ENCODE measurements at places on chromosomes 2 and 18.
A peak's percentile ranks its signal among the peaks of the same experiment; 100 is the strongest.

GRCh38 chr2:204586444-204587180, 41.3 kb downstream of the PARD3B start:
- DNase-seq = no peak

DNA sequence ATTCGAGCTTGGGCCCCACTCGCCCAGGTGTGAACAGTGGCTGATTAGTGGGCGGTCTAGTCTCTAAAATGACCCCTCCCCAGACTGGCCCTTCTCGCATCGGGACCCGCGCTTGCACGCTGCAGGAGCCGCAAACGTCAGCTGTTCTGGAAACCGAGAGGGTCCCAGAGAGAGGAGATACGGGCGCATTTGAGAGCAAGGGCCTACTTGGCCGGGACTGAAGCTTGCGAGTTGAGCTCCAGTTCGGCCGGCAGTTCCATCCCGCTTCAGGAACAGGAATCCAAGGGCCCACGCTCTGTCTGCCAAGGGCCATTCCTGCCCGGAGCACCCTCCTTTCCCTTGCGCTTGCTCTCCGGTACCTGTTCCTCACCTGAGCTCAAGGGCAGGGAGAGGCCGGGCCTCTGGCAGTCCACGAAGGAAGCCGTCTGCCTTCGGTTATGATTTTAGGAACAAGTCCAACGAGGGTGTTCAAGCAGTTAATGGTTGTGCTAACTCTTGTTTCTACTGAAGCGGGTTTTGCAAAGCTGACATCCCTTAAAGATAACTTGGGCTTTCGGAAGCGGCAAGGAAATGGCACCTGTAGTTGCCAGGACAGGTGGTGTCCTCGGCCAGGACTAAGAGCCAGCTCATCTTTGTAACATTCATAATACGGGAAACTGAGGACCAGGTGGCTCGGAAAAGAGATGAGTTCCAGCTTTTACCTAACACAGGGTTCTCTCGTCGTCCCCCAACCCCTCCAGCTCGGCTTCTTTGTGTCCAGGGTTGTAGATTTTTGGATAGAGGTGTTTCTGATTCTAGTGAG, 3.9 kb upstream of the DLX1 start:
- DNase-seq = no peak

DNA sequence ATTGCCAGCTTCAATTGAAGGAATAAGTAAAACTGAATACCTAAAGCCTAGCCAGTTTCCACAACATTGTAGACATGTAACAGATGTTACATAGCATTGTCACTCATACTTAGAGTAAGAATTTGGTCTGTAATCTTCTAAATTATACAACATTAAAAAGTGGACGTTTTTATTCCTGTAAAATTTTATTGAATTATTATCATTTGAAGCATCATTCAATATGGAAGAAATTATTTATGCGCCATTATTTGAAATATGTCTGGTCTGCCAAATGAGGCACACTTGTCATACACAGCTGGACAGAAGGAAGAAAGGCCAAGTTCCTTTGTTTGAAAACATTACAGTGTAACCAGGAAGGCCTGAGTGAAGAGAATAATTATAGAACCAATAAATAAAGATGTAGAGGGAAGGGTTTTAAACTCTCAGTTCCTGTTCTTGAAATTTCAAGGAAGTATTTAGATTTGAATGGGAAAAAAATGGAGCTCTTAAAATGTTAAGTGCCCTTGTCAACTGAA, 575.5 kb downstream of the LRRTM4 start:
- DNase-seq = no peak

DNA sequence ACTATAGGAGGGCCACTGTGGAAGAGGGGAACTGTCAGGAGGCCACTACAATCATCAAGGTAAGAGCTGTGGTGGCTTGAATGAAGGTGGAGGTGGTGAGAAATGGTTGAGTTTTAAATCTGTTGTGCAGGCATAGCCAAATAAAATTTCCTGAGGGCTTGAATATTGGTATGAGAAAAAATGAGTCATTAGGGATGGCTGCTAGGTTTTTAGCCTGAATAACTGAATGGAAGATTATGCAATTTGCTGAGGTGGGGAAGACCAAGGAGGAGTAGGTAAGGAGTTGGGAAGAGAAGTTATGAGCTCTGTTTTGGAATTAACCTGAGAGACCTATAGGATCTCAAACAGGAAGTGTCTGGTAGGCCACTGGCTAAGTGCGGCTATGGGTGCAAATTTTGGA, 84.0 kb downstream of the KLHL14 start:
- no peak for DNase-seq

DNA sequence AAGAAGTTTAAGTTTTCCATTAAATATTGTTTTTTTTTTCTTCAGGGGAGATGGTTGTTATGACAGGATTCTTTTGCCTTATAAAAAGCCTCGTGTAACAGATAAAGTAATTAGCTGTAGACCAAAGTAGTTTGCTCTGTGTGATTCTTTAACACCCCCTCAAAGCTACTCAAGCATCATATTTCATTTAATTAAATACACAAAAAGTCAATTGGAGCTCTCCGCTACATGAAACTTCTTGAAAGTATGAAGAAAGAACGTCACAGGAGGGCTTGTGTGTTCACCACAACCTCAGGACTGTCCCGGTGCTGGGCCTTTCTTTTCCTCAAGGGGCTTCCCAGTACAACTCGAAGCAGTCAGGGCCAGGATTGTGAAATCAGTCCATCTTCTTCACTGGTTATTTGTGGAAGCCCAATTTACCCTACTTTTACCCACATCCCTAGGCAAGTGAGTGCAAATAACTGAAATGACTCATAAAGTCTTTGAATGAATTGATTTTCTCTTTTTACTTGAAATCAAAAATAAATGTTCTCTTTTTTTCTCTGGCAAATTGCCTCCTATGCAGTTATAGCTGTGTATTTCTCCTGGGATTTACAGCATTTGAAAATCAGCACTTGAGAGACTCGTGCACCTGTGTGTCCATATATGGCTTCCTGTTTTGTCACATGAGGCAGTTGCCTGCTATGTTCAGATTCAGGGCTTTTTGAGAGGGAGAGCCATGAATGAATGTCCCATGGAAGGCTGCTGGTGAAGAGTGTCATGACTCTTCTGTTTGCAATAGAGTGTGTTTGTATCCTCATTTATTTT, 48.6 kb downstream of the LINC00305 start:
- DNase-seq = no peak

- no peak for DNase-seq
Measured at GRCh38 chr2:213419980-213420379, 135.7 kb downstream of the SPAG16 start.

DNA sequence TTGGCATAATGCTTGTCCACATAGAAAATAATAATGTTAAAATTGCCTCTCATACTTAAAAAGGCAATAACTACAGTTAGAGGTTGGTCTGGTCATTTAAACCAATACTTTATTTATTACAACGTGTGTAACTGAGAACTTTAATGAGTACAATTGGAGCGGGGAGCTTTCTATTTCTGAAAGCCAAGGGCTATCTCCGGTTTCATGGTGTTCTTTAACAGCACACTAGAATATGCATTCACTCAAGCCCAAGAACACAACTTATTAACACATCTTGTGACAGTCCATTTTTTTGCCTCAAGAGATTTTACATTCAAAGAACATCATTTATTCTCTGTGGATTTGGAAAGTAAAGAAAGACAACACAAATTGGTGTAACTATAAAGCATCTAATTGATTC, 131.8 kb downstream of the KCNH7 start:
- no peak for DNase-seq

- DNase-seq = no peak
Measured at GRCh38 chr2:215828528-215829184, 184.7 kb downstream of the MREG start.

- DNase-seq = no peak
Measured at GRCh38 chr2:100272841-100273329, 49.4 kb downstream of the LONRF2 start.

- no peak for DNase-seq
Measured at GRCh38 chr2:136183097-136183496, 65.1 kb upstream of the CXCR4 start.

DNA sequence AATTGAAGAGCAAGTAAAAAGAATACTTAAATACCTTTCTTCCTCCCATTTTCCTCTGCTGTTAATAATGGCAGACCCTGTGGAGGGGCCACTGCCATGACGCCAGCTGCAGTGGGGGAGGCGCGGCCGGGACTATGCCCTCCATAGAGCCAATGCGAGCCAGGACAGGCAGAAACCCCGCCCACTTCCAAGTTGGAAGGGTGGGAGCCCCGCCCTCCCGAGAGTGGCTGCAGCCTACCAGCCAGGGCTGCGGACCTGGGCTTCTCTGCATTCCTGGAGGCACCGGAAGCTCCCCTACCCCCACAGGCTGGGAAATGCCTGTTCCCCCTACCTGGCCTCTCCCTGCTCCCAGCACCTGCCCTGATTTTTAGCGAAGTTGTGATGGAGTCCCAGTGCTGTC, 439.4 kb upstream of the CDH19 start:
- DNase-seq = no peak

- no peak for DNase-seq
Measured at GRCh38 chr18:23648456-23648855, 14.3 kb downstream of the ANKRD29 start.

GRCh38 chr2:204860274-204860673, 315.0 kb downstream of the PARD3B start:
- no peak for DNase-seq

DNA sequence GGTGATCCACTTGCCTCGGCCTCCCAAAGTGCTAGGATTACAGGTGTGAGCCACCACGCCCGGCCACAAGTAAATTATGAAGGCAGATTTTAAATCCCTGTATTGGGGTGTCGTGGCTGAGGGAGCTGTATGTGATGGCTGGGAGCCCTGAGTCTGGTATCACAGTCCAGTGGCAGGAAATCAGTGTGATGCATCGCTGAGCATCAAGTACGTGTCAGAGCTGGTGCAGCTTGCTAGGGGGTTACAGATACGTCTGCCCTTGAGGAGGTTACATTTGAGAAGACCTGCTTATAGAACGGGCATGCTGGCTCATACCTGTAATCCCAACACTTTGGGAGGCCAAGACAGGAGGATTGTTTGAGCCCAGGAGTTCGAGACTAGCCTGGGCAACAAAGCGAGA, 4.3 kb downstream of the ENOSF1 start:
- DNase-seq = no peak

DNA sequence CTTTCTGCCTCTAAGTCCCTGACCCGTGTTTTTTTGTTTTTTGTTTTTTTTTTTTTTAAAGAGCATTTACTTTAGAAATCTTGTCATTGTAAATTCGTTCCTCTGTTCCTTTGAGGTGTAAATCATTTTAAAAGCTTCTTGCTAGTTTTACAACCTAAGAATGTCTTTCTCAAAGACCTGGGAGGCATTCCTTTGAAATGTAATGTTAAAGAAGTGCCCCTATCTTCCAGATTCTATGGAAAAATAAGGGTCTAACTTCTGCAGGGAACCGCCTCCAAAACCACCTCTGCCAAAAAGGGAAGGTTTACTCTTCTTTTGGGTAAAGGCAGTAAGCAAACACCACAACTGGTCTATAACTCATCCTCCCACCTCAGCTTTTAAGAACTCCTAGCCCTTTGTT, 259.6 kb upstream of the ZNF804A start:
- no peak for DNase-seq

GRCh38 chr18:56804395-56804794, 153.2 kb downstream of the WDR7 start:
- no peak for DNase-seq

- DNase-seq = no peak
Measured at GRCh38 chr2:200406379-200406778, 99.9 kb downstream of the SPATS2L start.

- DNase-seq = no peak
Measured at GRCh38 chr2:219627103-219628100, at the start of gene SLC4A3. Gene SLC4A3, plus strand, starts transcription at chr2:219627630. Its CDS starts 363 bp downstream, at chr2:219627993.

DNA sequence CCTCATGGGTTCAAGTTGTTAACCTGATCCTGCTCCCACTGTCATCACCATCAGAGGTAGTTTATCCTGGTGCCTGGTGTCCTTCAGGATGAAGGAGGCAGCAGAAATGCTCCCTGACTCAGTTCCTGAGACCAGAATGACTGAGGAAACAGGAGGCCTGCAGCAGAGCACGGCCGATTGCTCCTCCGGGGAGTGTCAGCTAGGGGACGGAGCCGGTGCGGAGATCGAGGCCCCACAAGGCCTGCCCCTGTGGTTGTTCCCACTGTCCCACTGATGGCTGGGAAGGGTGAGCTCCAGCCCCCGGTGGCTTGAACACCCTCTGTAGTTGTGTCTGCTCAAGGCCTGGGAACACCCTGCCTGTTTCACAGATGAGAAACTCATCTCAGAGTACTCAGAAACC, 45.6 kb downstream of the SH3BP4 start:
- no peak for DNase-seq

GRCh38 chr2:161122772-161123530, 37.3 kb upstream of the TANK start:
- no peak for DNase-seq

GRCh38 chr2:184006998-184007397, 591.3 kb upstream of the ZNF804A start:
- DNase-seq = no peak

DNA sequence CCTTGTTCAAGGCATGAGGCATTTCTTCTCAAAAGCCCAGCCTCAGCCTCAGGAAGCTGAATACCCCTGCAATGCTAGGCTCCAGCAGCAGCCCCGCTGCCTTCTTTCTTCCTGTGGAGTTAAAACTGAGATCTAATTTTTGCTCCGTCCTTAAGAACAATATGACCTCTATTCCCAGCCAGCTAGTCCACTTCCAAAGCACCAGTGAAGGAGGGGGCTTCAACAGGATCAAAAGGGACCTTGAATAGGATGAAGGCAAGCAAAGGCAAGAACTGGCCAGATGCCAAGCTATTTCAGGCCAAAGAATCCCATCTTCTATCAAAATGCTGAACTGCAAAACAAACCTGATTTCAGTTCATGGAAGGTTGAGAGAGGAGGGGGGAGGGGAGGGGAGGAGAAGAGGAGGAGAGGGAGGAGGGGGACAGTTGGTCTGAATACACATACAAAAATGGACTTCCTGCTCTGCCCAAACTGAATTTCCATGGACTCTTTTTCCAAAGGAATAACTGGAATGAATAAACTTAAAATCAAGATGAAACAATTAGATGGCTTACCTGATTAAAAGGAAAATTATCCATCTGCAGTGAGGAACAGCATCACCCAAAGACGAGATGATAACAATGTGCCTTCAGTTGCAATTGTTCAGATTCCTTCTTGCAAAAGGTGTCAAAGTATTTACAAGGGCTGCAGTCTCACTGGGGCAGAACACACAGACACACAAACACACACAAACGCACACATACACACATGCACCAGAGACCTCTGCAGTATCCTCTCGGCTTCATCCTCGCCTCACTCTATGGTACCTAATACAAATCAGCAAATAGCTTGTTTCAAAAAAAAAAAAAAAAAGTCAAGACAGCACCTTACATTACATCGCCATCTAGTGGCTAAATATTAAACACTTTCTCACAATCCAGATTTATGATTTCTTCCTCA, at the start of gene SCN1A:
TSS of gene SCN1A (minus strand) at position 804 of the 939 bp plus-strand sequence. CDS start 54,399 bp downstream, outside the sequence.
- DNase-seq = no peak

- no peak for DNase-seq
Measured at GRCh38 chr2:235505181-235505741, 11.4 kb downstream of the AGAP1 start.

GRCh38 chr18:10168477-10168876, 254.7 kb downstream of the VAPA start:
- no peak for DNase-seq

DNA sequence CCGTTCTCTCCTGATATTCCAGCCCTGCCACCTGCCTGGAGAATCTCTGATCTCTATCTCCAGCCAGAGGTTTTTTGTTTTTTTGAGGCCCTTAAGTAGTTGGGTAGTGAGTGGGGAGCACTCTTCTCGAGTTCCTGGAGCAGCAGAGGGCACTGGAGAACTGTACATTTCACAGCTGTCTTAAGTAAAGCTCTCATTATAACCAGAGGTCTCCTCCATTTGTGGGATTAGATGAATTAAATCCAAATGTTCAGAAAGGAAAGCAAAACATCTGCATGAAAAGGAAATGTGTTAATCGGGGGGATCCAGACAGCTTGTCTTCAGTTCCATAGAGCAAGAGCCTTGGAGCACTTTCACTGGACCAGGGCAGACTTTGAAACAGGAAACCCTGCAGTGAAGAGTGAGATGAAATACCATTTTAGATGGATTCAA, 32.8 kb downstream of the AOX1 start:
- peak; percentile 13 for DNase-seq
